ENCODE measurements at places on chromosomes 3 and 15. TPM values are rescaled to one million over a fixed set of nuclear protein-coding genes. Genes with fewer than 3 reads are reported as not detected.

GRCh38 chr3:72100080-72100511 is 315.1 kb upstream of the PROK2 start:
- H3K27me3 ChIP-seq: peaks cover 13% of the 10 kb centered on the region
- H3K4me1 ChIP-seq: no peaks in the 10 kb centered on the region
- H3K4me3 ChIP-seq: no peak overlapping the region
- no peak for DNase-seq

- H3K27ac ChIP-seq: no peak overlapping the region
- no peak for DNase-seq
- H3K4me3 ChIP-seq: no peak overlapping the region
- no peaks in the 10 kb centered on the region for H3K36me3 ChIP-seq
- H3K4me1 ChIP-seq: peaks cover 89% of the 10 kb centered on the region
These were observed 45.4 kb downstream of the AMOTL2 start for GRCh38 chr3:134328846-134329245.

- H3K4me1 ChIP-seq: peaks cover 34% of the 10 kb centered on the region
- peaks cover 52% of the 10 kb centered on the region for H3K27me3 ChIP-seq
- no peak overlapping the region for H3K27ac ChIP-seq
- no peaks in the 10 kb centered on the region for H3K36me3 ChIP-seq
These were observed 16.3 kb downstream of the CSPG4 start for GRCh38 chr15:75696311-75696720.

DNA sequence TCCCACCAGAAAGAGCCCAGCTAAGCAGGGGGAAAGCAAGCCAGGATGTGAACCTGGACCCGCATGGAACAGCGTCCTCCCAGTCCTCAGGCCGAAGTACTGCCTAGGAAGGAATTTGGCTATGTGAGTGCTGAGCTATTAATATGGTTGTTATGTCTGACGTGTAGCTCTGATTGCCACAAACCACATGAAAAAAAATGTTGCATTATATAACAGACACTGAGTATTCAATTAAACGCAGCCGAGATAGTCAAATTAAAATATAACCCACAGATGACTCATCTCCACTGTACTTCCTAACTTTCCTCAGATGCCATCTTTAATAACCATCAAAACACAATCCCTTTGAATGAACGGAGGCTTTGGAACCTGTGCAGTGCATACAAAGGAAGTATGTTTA is 111.1 kb downstream of the GABRB3 start:
- no peaks in the 10 kb centered on the region for H3K36me3 ChIP-seq
- no peaks in the 10 kb centered on the region for H3K27me3 ChIP-seq
- H3K27ac ChIP-seq: no peak overlapping the region

- no peak overlapping the region for H3K27ac ChIP-seq
- 0 out of 2 replicates have a peak overlapping the region, but pooled peaks have one; percentile 60 for H3K4me3 ChIP-seq
- no peak for DNase-seq
- peaks cover 36% of the 10 kb centered on the region for H3K4me1 ChIP-seq
These were observed 4.2 kb downstream of the OCA2 start for GRCh38 chr15:28094732-28095521.

- DNase-seq: no peak
- peaks cover 20% of the 10 kb centered on the region for H3K4me1 ChIP-seq
- no peaks in the 10 kb centered on the region for H3K36me3 ChIP-seq
These were observed 36.2 kb downstream of the SSR3 start for GRCh38 chr3:156518726-156519125.

CFAP92 gene
- 0.45 TPM for total RNA-seq

POPDC2 gene
- 0.18 TPM for total RNA-seq

CLEC3B gene
- not detected for total RNA-seq

PYGO1 gene
- 2.6 TPM for total RNA-seq
